ENCODE measurements at places on chromosomes 1 and 21.

- no peak for DNase-seq
Measured at GRCh38 chr1:34705077-34705476, 49.8 kb upstream of the GJB5 start.

- DNase-seq: no peak
Measured at GRCh38 chr1:231550448-231550781, 21.9 kb downstream of the TSNAX start.

GRCh38 chr1:225963735-225964530, 22.9 kb upstream of the LEFTY2 start:
- no peak for DNase-seq

DNA sequence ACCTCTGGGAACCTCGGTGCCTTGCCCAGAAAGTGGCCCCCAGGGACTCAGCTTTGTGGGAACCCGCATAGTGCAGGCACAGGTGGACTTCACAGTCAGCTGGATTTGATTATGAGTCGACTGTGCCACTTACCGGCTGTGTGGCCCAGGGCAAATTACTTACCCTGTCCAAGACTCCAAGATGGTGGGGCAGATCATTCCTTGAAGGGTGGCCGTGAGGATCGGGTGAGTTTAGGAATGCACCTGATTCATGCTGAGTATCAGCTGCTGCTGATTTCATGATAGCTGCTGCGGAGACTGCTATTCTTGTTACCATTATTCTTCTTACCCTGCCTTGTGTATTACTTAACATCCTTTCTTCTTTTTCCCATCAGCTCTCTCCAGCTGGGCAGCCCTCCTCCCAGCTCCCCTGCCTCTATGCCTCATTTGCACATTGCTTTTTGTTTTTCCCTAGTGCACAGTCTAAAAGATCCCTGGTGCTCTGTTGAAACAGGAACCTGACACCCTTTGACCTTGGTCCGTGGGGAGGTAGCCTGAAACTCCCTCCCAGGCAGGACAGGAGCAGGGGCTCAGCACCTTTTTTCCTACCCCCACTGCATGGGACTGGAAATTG, 40.5 kb upstream of the FHAD1 start:
- no peak for DNase-seq

- no peak for DNase-seq
Measured at GRCh38 chr1:203676455-203676854, 49.8 kb downstream of the ATP2B4 start.

- no peak for DNase-seq
Measured at GRCh38 chr1:89356658-89357400, 7.0 kb upstream of the GBP6 start.

DNA sequence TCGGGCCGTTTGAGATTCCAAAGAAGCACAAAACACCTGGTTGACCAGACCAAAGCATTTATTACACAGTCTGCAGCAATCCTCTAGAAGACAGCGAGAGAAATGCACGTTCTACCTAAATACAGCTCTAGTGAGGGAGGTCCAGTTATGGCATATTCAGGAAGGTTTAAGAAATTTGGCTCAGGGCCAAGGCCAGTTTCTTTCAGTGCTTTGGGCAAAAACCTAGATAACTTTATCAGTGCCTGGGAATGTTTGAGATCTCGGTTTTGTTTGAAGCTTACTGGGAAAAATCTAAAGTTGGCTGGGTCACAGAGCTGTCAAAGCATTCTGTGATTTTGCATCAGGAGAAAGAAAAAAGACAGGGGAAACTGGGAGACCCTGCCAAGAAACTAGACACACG, 514.0 kb upstream of the TMPRSS15 start:
- no peak for DNase-seq

DNA sequence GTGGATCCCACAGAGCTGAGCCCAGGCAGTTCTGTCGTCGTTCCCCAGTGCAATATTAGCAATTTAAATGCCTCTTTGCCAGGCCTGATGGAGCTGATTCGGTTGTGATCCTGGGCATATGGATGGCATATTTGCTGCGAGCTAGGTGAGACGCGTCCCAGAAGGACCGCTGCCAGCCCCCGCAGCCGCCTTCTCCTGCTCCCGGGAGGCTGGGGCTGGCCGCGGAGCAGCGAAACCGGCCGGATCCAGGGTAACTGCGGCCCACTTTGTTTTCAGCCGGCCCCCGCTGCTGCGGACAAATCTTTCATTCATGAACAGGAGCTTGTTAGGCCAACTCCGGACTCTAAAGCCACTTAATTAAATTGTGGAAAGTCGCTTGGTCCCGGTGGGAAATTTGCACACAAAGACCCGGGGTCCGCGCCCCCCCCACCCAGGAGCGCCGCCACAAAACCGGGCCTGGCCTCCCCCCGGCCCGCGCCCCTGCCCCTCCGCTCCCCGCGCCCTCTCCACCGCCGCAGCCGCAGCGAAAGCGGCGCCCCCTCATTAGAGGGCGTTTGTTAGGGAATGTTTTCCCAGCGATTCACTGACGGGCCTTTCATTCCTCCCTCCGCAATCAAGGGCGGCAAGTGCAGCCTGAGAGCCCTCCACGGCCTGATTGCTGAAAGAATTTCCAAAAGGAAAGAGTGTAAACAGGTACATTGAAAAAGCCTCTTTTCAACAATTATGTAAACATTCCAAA, 383.3 kb downstream of the RRAGC start:
- no peak for DNase-seq
